ENCODE measurements at places on chromosomes 1 and 21. TPM values are rescaled to one million over a fixed set of nuclear protein-coding genes. Genes with fewer than 3 reads are reported as not detected.

DNA sequence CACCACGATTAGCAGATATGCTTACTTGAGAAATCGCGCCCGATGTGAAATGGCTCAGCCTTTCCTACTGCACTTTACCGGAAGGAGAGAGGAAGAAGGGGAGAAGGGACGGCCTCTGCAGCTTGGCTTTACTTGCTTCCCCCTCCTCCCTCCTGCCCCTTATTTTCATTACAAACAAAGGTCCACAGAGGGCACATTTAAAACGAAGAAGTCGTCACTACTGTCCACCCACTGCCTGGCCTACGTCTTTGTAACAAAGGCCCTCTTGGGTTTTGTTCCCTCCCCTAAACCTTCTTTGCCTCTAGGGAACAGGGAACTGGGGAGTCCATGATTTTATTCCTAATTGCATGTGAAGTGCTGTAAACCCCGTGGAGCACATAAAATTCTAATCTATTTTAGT is 308.5 kb downstream of the LMX1A start:
- H3K4me3 ChIP-seq, result no peak overlapping the region
- DNase-seq, result no peak
- H3K27me3 ChIP-seq, result no peaks in the 10 kb centered on the region
- H3K36me3 ChIP-seq, result no peaks in the 10 kb centered on the region
- no peak overlapping the region for H3K27ac ChIP-seq

DNA sequence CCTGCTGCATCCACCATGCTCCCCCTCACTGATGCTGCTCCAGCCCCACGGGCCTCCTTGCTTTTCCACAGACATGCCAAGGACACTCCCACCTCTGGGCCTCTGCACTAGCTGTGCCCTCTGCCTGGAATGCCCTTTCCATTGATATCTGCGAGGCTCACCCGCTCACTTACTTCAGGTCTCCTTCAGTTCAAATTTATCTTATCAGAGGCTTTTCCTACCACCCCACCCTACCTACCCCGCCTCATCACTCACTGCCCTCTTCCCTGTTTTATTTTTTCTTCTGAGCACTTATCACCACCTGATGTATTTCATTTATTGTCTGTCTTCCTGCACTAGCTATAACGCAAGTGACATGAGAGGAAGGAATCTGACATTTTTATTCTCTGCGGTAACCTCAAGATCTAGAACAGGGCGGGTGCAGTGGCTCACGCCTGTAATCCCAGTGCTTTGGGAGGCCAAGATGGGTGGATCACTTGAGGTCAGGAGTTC is 7.0 kb downstream of the HSPG2 start:
- peaks cover 28% of the 10 kb centered on the region for H3K36me3 ChIP-seq
- no peak overlapping the region for H3K4me3 ChIP-seq
- H3K27me3 ChIP-seq, result no peaks in the 10 kb centered on the region
- H3K4me1 ChIP-seq, result peaks cover 84% of the 10 kb centered on the region
- no peak for DNase-seq

DNA sequence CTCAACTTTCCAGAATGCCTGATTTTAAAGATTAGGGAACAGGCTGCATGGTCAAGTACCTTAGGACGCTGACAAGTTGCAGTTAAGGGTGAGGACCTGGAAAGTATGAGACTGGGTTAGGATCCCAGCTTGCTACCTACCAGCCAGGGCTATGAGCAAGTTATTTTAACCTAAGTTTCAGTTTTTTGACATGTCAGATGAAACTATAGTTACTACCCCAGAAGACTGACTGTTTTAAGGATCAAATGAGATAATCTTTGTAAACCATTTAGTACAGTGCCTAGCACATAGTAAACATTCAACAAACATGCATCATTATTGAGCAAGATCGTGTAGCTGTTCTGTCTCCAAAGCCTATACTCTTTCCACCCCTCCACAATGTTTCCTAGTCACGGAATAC is 14.4 kb downstream of the THEMIS2 start:
- peaks cover 19% of the 10 kb centered on the region for H3K36me3 ChIP-seq
- no peak overlapping the region for H3K27ac ChIP-seq
- H3K27me3 ChIP-seq, result no peaks in the 10 kb centered on the region
- DNase-seq, result no peak
- H3K4me3 ChIP-seq, result no peak overlapping the region
- H3K4me1 ChIP-seq, result no peaks in the 10 kb centered on the region

DNA sequence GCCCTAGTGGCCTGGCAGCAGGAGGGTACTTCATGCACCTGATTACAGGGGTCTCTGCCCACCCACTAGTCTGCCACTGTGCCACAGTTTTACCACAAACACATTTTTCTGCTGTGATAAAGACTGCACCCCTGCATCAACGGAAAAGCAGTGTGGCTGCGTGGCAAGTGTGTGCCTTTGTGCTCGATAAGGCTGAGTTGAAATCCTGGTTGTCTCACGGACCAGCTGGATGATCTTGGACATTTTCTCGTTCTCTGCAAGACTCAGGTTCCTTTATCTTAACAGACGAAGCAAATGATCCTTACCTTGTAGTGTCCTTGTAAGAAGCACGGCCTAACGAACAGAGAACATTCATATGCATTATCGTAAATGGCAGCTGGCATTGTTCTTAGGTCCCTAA is 10.2 kb downstream of the GRHL3 start:
- no peak overlapping the region for H3K27ac ChIP-seq
- no peaks in the 10 kb centered on the region for H3K27me3 ChIP-seq
- H3K36me3 ChIP-seq, result no peaks in the 10 kb centered on the region
- H3K4me3 ChIP-seq, result no peak overlapping the region
- peaks cover 7% of the 10 kb centered on the region for H3K4me1 ChIP-seq

GRCh38 chr1:211684331-211684730 is 8.9 kb upstream of the NEK2 start:
- H3K4me1 ChIP-seq, result peaks cover 3% of the 10 kb centered on the region
- no peak overlapping the region for H3K4me3 ChIP-seq
- H3K27me3 ChIP-seq, result no peaks in the 10 kb centered on the region
- H3K36me3 ChIP-seq, result no peaks in the 10 kb centered on the region

- H3K27ac ChIP-seq, result no peak overlapping the region
- H3K4me1 ChIP-seq, result no peaks in the 10 kb centered on the region
- DNase-seq, result no peak
- no peaks in the 10 kb centered on the region for H3K36me3 ChIP-seq
Observed at GRCh38 chr1:229015806-229016205, 255.1 kb upstream of the RAB4A start.

The TMEM234 gene
- total RNA-seq, result 13.5 TPM

The F5 gene
- total RNA-seq, result not detected

The NGF gene
- 1.3 TPM for total RNA-seq

The CNKSR1 gene
- not detected for total RNA-seq
